ENCODE measurements at places on chromosomes 16 and 17.

GRCh38 chr16:50884066-50884860 is 142.4 kb downstream of the CYLD start:
- no peak for DNase-seq

GRCh38 chr16:77190190-77190477 is 856 bp upstream of the MON1B start:
- no peak for DNase-seq

DNA sequence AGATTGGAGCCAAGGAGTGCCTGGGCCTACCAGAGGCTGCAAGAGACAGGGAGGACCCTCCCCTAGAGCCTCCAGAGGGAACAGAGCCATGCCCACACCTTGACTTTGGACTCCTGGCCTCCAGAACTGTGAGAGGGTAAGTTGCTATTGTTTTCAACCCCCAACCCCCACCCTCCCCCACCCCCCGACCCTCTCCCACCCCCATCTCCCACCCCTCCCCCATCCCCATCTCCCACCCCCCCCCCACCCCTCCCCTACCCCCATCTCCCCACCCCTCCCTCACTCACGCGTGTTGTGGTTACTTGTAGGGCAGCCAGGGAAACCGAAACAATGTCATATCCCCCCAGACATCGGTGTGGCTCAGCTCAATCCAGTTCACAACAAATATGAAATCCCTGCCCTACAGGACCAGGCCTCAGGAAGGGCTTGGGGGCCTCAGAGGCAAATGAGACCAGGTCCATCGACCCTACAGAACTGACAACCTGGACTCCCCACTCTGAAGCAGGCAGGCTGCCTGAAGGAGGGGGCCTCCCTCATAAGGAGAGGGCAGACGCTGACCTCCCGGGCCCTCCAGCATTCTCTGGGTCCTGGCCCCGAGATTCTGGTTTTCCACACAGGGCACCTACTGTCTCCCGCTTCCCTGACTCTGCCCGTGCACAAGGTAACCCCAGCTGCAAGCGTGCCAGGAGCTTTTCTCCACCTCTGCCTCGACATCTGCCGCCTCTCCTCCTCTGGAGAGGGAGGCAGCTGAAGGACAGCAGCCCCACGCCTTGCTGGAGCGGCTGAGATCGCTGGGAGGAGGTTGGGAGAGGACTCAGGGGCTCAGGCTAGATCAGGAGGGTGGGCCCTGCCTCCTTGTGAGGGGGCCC is 3.0 kb upstream of the ZCCHC14 start:
- no peak for DNase-seq

- no peak for DNase-seq
Measured at GRCh38 chr17:70378076-70378475, 208.7 kb downstream of the KCNJ2 start.

- no peak for DNase-seq
Measured at GRCh38 chr16:5722116-5722619, 624.6 kb upstream of the EEF2KMT start.

DNA sequence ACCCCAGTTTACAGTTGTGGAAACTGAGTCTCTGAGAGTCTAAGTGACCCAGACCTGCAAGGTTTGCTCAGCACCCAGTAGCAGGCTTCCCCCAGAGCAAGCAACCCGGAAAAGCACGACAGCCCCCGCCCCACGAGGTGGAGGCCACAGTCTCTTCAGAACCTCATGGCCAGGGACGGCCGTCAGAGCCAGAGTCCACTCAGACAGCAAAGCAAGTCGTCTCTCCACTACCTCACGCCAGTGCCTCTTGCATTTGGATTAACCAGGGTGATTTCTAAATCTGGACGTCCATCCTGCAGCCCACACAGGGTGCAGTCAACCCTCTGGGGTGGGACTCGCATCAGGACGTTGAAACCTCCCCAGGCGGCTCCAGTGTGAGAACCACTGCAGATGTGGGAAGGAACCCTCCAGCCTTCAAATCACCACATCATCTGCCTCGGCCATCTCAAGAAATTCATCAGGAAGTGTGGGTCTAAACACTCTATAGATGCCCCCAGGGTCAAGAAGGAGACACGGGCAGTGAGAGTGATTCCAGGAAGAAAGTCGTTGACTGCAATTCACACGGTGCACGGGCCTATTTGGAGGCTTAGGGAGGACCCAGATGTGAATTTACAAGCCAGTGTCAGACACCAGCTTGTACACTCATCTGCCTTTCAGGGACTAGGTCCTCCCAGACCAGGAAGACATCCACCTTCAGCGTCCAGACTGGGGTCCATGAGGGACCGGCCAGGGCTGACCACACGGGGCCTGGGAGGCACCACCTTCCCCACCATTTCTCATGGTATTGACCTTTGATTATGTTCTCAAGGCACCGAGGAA is 20.2 kb upstream of the RBFOX3 start:
- no peak for DNase-seq

- DNase-seq = no peak
Measured at GRCh38 chr16:83136419-83136818, 509.6 kb downstream of the CDH13 start.

GRCh38 chr16:14362774-14363371 is 267.2 kb downstream of the PARN start:
- DNase-seq = no peak

DNA sequence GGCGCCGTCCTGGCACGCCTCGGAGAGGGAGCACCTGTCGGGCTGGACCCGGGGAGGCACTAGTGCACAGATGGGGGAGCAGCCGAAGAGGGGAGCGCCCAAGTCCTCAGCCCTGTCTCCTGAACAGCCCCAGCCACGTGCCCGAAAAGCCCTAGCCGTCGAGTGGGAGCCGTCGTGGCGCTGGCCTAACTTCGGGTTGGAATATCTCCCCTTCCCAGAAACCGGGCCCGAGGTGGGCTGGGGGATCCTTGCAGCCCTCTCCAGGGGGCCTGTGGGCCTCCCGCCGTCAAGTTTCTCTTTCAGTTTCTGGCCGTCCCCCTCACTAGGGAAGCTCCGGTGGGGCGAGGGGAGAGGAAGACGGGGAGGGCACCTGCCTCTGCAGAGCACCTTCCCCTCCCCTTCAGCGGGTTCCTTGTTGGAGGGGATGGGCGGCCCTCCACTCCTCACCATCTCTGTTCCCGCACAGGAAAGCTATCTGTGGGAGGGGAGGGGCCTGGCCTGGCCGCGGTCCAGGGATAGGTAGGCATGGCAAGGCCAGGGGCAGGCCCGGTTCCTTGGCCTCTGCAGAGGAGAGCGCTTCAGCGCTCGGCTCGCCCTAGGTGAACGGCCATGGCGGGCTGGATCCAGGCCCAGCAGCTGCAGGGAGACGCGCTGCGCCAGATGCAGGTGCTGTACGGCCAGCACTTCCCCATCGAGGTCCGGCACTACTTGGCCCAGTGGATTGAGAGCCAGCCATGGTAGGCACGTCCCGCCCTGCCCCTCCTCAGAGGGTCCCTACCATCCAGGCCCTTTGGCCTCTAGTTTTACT is 709 bp downstream of the STAT5A start:
- peak; percentile 44 for DNase-seq

- peak; percentile 65 for DNase-seq
Measured at GRCh38 chr16:719815-720446, 1.0 kb upstream of the ANTKMT start.

DNA sequence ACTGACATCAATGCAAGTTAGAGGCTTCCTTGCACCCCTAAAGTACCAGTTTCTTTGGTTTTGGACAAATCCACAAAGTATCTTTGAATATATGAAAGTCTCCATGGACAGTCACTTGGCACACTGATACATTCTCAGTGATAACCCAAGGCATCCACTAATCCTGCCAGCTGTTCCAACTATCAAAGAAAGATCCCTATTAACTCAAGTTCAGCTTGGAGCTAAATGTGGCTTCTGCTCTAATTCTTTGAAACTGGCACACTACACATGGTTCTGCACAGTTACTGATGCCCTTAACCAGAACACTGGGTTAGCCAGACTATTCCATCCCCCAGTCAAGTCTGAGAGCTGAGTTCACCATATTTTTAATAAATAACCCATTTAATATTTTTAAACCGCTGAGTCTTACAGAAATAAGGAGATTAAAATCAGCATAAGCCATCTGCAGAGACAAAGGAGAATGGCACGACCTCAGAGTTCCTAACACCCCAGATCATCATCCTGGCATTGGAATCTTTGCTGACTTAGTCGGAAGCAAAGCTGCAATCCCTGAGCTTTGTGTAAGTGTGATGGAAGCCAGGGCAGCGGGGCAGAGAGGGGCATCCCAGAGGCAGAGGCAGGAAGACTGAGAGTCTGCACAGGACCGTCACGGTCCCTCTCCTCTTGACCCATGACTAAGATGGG is 6.3 kb downstream of the CACNG1 start:
- no peak for DNase-seq

DNA sequence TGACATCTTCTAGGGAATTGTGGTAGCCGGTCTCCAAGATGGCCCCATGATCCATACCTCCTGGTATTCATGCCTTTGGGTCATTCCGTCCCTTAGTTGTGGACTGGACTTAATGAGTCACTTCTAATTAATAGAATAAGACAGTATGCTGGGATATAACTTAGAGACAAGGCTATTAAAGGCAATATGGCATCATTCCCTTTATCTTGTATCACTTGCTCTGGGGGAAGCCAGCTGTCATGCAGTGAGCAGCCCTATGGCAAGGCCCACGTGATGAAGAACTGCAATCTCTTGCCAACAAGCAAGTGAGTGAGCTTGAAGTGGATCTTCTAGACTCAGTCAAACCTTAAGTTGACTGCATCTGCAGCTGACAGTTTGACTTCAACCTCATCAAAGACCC is 97.8 kb upstream of the MED13 start:
- DNase-seq = no peak

DNA sequence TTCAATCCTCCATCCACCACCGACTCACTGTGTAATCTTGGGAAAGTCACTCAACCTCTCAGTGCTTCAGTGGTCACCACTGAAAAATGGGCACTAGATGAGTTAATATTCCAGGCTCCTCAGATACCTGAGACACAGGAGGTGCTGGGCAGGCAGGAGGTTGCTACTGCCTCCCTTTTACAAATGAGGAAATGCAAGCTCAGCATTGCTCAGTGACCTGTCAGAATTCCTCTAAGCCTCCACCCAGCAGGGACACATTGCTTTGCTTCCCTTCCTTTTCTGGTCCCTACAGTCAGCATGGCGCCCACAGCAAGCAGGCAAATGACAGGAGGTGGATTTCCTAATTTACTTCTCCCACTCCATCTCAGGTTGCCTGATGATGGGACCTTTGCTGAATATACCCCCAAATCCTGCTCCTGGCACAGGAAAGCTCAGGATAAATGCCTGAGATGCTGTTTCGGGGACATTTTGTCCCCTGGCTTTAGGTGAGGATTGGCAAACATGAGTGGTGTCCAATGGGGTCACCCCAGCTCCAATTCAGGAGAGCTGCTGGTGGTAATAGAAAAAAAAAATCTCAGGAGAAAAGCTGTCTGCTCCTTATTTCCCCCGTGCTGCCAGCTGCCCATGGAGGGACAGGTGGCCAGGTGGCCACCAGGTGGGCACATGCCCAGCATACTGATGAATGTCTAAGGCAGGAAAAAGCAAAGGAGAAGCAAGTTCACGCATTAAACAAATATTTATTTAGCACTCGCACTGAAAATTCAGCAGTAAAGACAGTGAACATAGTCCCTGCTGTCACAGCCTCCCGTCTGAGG is 5.0 kb upstream of the KRT13 start:
- DNase-seq = no peak

- DNase-seq = no peak
Measured at GRCh38 chr16:15450624-15451023, 16.2 kb downstream of the BMERB1 start.

GRCh38 chr16:86824751-86825296 is 246.5 kb downstream of the FOXL1 start:
- no peak for DNase-seq

DNA sequence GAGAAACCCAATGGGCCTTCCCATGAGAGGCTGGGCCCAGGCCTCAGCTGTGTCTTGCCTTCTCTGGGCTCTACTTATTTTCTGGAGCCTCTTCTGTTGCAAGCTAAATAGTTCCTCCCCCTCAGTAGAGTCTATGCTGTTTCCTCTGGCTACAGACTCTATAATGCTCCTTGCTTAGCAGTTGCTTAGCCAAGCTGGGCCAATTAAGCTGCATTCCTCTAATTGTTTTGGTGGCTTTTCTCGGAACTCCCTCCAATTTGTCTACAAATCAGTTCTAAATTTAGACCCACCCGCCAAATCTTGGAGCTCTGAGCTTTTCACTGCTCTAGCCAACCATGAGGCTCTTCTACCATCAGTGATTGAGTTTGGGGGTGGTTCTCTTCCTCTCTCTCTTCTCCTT is 302.7 kb upstream of the ASIC2 start:
- DNase-seq = no peak

DNA sequence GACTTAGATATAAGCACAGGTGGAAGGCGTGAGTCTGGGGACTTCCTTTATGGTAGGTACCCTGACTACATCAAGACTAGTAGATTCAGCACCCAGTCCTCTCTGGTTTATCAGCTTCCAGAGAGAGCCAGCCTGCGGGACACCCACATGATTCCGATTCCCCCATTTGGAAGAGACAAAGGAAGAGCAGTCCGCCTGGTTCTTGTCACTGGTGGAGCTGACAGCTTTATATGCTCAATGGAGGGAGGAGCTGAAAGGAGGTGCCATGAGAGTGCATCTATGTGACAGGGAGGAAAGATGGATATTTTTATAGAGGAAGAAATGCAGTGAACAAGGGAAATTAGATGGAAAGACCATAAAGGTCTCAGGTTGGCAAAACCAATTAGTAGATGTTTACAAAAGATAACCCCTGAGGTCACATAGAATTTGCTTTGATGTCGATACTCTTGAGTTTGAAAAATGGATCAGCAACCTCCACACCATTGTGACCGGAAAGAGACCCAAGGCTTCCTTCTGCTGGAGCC is 437.7 kb downstream of the PMP22 start:
- peak; percentile 50 for DNase-seq

DNA sequence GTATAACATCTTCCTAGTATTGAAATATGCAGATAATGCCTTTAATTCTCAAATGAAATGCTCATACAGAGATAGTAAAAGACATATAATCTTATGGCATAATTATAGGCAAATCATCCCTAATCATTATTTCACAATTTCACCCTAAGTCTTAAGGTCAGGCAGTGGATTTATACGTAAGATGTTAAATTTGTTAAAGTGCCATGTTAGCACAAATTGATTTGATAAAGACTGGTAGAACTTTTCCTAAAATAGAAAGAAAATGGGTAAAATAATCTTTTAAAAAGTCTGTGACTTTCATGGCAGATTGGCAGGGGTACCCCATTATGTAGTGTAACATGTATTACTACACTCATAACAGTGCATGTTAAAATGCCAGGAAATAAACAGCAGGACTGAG is 1092.7 kb upstream of the GOT2 start:
- no peak for DNase-seq
